IMR-90 (cell line): ENCODE measurements at places on chromosomes 13 and 19. TPM values are rescaled to one million over a fixed set of nuclear protein-coding genes. Genes with fewer than 3 reads are reported as not detected.
A peak's percentile ranks its signal among the peaks of the same experiment; 100 is the strongest.

DNA sequence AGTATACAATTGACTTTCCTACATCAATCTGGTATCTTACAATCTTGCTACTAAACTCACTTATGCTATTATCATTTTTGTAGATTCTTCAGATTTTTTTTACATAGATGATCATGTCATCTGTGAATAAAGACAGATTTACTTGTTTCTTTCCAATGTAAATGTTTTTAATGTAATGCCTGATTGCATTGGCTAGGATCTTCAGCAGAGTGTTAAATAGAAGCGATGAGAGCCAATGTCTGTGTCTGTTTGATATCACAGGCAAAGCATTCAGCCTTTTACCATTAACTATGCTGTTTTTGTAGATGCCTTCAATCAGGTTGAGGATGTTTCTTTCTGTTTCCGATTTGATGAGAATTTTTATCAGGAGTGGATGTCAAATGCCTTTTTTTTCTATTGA lies 19.2 kb downstream of the SLAIN1 start:
- H3K27me3 ChIP-seq, result no peaks in the 10 kb centered on the region
- no peak overlapping the region for H3K4me3 ChIP-seq
- no peaks in the 10 kb centered on the region for H3K36me3 ChIP-seq
- no peak for DNase-seq

The PKN1 gene
- total RNA-seq, result 39.4 and 41.4 TPM in 2 replicates

DNA sequence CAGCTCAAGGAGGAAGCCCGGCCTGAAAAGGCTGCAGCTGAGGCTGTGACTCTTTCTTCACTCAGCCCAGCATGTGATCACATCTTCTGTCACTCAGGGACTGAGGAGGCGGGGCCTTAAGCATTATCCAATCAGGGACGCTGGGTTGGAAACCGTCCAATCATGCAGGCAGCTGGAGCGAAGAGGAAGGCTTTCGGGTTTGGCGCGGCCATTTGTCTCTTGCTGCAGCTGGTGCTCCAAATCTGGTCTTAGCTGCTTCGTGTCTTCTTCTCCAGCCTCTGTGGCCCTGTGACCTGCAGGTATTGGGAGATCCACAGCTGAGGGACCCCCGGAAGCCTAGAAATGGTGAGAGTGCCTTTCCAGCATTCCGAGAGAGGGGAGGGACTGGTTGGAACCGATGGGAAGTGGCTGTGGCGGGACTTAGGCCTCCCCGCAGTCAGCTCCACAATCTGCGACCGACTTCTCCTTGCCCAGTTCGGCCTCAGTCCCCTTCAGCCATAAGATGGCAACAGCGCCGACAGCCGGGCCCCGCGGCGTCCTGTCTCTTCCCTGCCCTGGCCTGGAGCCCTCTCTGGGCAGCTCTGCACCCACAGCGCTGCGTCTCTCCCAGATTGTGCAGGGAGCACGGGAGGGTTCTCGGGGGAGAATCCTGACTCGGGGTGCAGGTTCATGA lies at the start of gene ZNF90:
Gene ZNF90 (plus strand): TSS at position 210 of the 673 bp plus-strand sequence. CDS start 133 bp downstream, at position 343.
- DNase-seq, result peak; percentile 93
- H3K36me3 ChIP-seq, result no peaks in the 10 kb centered on the region
- no peaks in the 10 kb centered on the region for H3K4me1 ChIP-seq
- peak within 1 kb of the TSS; percentile 42; the same call in 1 of the 2 replicates for H3K27ac ChIP-seq
- H3K4me3 ChIP-seq, result peak within 1 kb of the TSS; percentile 58

- no peak overlapping the region for H3K4me3 ChIP-seq
- no peak overlapping the region for H3K27ac ChIP-seq
- no peaks in the 10 kb centered on the region for H3K4me1 ChIP-seq
- DNase-seq, result peak; percentile 60
- H3K27me3 ChIP-seq, result peaks cover 4% of the 10 kb centered on the region
These were observed 5.3 kb upstream of the PTPRS start for GRCh38 chr19:5345895-5346386.

DNA sequence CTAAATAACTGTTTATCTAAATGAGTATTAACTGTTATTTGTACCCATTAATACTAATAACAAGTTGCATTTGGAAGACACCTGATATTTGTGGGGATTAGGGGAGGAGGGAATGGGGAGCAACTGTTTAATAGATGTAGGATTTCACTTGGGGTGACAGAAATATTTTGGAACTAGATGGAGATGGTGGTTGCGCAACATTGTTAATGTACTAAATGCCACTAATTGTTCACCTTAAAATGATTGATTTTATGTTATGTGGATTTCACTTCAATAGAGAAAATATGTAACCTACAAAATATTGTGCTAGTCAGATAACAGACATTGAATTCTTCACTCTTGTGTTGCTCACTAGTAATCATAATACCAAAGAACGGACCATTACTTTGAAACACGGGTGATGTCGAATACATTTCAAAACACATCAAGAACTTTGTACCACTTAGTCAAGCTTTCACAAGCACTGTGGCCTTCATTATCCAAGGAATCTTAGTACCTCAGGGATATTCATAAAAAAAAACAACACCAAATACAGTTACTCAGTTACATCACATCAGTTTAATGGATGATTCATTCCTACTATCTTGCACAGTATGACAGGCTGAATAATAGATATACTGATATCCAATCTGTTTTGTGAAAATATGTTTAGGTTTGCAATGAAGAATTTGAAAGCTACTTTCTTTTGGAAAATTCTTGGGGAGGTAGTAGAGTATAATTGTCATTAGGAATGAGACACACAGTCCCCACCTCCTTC lies 721.8 kb downstream of the PCDH9 start:
- peak; percentile 38 for DNase-seq
- H3K27ac ChIP-seq, result no peak overlapping the region
- H3K27me3 ChIP-seq, result no peaks in the 10 kb centered on the region
- H3K4me3 ChIP-seq, result no peak overlapping the region
- H3K4me1 ChIP-seq, result no peaks in the 10 kb centered on the region; the same call in 1 of the 2 replicates
- no peaks in the 10 kb centered on the region for H3K36me3 ChIP-seq

The SBNO2 gene
- 13.4 and 13.6 TPM in 2 replicates for total RNA-seq

DNA sequence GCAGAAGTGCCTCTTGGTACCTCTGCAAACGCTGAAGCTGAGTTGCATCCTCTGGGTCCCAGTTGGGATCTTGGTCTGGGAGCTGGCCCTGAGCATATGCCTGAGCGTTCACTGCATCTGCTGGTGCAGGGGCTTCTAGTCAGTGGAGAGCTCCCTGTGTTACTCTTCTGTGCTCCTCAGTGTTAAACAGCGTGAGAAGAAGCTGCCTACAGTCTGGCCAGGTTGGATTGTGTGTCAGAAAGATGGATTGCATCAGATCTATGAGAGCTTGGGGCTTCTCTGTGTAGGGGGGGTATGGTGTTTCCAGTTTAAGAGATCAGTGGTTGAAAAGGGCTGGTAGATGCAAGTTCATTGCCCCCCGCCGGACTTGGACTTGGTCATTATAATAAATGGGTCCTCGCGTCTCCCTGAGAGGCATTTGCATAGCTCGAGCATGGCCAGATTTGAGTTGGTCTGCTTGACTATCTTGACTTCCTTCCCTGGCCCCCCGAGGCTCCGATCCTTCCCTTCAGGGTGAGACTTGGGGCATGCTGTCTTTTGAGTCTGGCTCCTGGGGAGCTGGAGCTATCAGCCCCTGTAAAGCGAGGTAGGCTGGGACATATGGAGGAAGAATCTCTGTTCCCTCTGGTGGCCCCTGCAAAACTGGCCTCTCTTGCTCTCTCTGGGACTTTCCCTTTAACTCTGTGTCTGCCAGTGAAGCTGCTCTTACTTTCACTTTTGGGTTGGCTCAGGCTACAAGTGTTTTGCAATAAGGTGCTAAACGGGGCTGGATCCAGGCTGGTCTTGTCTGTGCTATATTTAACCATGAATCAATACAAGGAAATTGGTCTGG lies 52.9 kb downstream of the OR10H4 start:
- H3K4me1 ChIP-seq, result peaks cover 6% of the 10 kb centered on the region; the same call in 1 of the 2 replicates
- H3K36me3 ChIP-seq, result no peaks in the 10 kb centered on the region
- peak overlapping the region; percentile 56; the same call in 1 of the 2 replicates for H3K27ac ChIP-seq
- H3K27me3 ChIP-seq, result no peaks in the 10 kb centered on the region
- DNase-seq, result peak; percentile 77
- H3K4me3 ChIP-seq, result peak overlapping the region; percentile 31

The ITGBL1 gene
- total RNA-seq, result 22.2 and 46.7 TPM in 2 replicates
